ENCODE measurements at places on chromosomes 7 and 10.

GRCh38 chr10:43854007-43854406, 205.3 kb upstream of the ZNF32 start:
- peak; percentile 77 for DNase-seq

- no peak for DNase-seq
Measured at GRCh38 chr7:150967349-150967748, 10.8 kb downstream of the KCNH2 start.

DNA sequence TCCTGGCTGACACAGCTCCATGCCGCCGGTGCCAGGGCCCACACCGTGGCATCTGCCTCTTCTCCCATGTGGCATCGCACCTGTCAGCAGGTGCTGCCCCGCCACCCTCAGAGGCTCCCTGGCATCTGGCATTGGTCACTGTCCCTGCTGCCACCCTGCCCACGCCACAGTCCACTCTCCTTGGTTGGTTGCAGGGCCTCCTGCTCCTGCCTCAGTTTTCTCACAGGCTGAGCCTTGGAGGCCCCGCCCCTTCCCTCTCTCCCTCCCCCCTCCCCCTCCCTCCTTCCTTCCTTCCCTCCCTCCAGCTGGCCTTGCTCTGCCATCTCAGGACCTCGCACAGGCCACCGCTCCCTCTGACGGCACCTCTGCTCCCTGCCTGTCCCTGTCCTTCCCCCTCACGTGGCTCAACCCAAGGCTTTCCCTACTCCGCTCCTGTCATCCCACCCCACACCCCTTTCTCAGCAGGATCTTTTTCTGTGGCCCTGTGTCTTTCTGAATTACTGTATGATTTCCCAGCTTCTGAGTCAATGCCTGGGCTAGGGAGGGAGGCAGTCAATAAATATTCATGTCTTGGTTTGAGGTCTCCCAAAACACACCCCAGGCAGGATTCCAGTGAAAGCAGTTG, 87.4 kb downstream of the INPP5A start:
- DNase-seq, result no peak

GRCh38 chr10:35608328-35608672, 3.2 kb downstream of the GJD4 start:
- no peak for DNase-seq

GRCh38 chr10:12566161-12567115, 217.1 kb downstream of the CAMK1D start:
- peak; percentile 77 for DNase-seq
